ENCODE measurements at places on chromosomes 12 and 14.

- DNase-seq, result no peak
These were observed 28.7 kb downstream of the TRAF3 start for GRCh38 chr14:102805941-102806340.

GRCh38 chr12:20474016-20474415, 105.7 kb downstream of the PDE3A start:
- DNase-seq, result no peak

DNA sequence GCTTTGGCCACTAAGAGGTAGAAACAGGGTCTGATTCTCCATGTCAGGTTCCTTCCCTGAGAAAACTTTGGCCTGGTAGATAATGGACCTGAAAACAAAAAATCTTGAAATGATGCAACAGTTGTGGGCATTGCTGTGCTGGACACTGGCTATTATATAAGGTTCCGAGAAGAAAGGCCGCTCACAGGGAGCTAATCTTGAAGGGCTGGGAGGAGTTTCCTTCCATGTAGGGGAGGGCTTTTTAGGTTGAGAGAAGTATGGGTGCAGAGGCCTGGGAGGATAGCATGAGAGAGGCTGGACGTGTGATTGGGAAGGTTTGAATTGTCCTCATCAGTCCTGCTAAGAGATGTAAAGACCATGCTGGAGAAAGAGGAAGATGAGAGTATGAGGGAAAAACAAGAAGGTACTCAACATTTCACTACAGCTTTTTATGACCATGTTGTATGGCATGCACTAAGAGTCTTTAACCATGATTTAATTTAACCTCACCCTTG, 11.6 kb downstream of the LRRK2 start:
- no peak for DNase-seq

- no peak for DNase-seq
These were observed 173.6 kb upstream of the EEA1 start for GRCh38 chr12:93102744-93103143.

GRCh38 chr14:69700575-69700974, 66.4 kb upstream of the SRSF5 start:
- DNase-seq, result no peak

DNA sequence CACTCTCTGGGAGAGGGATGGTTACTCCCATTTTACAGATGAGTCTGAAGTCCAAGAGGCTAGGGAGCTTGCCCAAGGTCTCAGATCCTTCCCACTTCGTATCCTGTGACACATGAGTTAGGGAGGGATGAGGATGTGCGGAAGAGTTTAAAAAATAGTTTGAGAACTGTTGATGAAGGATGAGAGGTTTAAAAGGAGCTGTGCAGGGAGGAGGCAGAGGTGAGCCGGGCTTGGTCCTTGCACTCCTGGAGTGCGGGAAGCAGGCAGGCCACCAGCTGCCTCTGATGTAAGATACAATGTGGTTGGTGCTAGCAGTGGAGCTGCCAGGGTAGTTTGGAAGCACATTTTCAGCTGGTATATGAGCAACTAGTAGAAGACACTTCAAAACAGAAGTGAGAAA, 46.5 kb downstream of the TSPAN9 start:
- no peak for DNase-seq

DNA sequence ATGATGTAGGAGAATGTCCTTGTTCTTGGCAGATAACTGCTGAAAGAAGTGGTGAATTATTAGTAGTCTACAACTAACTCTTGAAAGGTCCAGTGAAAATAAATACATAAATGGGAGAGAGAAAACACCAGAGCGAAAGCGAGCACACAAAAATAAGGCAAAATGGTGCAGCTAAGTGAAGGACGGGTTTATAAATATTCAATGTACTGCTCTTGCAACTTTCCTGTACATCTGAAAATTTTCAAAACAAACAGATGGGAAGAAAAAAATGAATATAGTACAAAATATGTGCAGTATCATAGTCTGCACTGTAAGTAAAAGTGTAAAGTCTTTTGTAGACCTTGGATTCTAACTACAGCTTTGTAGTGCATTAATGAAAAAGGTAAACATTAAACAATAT, 1.3 kb downstream of the MOK start:
- no peak for DNase-seq

- no peak for DNase-seq
These were observed 10.8 kb upstream of the CDH24 start for GRCh38 chr14:23067847-23068788.

DNA sequence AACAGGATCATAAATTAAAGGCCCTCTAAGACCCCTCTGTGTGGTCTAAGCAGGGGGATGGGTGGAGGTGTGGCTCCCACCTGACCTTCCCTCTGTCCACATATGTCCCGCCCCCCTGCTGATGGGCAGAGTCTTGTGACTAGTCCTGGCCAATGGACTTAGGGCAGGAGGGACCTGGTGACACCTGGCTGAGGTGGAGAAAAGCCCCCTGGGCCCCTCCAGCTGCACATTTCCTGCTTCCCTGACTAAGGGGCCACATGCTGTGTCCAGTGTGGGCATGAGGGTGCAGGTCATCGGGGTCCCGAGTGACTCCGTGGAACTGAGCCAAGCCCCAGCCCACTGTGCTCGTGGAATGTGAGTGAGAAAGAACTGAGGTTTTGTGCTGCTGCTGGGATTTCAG, 254.7 kb downstream of the ADGRD1 start:
- no peak for DNase-seq

Measured in urinary bladder (tissue), 4 donors.